Heart right ventricle (tissue), 16 donors: ENCODE measurements at places on chromosomes 11 and 22. TPM values are rescaled to one million over a fixed set of nuclear protein-coding genes. Genes with fewer than 3 reads are reported as not detected.

DNA sequence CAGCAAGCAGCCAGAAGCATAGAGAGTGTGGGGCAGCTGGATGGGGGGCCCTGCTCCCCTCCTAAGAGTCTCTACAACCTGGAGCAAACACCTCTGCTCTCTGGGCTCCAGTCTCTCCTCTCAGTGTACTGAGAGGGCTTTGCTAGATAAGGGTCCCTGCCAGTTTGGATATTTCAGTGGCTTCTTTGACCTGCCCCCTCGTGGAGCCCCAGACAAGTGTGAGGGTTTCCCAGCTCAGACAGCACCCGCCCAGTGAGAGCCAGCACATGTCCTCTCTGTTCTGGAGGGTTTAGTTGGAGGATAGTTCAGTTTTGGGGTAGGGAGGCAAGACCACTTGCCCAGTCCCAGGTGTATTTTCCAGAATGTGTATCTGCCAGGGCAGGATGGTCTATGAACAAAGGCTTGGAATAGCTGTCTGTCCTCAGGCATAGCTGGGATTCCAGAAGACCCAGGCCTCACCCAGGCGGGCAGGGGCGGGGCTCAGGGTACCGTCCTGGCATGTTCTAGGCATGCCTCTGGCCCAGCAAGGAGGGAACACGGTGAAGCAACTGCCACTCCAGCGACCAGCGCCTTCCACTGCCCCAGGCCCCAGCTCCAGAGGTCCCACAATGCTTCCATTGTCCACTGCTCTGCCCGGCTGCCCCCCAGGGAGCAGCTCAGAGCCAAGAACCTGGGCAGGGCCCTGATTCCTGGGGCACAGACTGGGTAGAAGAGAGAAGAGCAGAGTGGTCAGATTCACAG, 7.5 kb upstream of the MICALL1 start:
- DNase-seq, result no peak

DNA sequence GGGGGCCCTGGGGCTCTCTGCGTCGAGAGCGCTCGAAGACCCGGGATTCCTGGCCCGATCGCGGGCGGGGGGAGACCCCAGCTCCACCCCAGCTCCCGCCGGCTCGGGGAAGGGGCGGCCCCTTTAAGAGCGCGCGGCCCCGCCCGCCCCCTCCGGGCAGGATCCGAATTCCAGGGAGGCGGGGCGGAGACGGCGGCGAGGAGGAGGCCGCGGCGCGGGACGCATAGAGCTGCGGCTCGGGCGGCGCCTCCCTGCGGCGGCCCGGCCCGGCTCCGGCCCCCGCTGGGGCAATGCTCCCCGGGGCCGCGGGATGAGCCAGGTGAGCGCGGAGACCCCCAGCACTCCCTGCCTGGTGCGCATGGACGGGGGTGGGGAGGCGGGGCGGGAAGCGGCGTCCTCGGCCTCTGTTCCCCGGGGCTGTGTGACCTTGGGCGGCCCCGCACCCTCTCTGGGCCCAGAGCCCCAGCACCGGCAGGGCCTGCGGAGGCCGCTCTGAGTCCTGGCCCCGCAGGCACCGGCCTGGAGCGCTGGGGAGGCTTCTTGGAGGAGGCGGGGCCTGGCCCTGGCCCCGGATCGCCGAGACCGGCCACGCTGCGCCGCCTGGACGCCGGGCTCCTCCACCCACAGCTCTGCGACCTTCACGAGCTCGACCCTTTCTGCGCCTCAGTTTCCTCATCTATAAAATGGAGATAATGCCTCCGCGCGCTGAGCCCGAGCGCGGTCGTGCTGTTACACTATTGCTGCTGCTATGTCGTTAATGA, 565 bp downstream of the GAS2L1 start:
- DNase-seq, result peak; percentile 87

KRTAP5-1 gene
- not detected for polyA plus RNA-seq

NRGN gene
- polyA plus RNA-seq, result 7.3 TPM

POU2AF3 gene
- 0.35 TPM for polyA plus RNA-seq

- no peak for DNase-seq
Observed at GRCh38 chr11:133041928-133042882, 490.1 kb downstream of the OPCML start.

DNA sequence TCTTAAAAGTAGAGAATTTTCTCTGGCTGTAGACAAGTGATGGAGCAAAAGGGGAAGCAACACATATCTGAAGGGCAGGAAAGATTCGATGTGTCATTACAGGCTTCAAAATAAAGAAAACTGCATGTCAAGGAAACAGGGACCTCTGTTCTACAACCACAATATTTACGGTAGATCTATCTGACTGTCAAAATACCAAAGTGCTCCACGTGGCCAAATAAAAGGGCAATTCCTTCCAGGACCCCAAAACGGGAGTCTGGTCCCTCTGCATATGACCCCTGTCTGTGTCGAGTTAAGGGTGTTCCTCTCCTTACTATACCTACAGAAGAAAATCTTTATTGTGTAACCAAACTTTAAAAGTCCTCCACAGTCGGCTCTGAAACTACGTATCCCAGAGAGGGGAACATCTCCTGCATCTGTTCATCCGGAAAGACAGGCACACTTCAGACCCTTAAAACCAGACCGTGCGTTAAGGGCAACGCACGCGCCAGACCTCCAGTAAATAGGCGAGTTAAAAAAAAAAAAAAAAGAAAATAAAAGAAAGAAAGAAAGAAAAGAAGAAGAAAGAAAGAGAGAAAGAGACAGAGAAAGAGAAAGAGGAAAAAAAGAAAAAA, 756 bp downstream of the CLNS1A start:
- DNase-seq, result no peak

GDPD4 gene
- polyA plus RNA-seq, result not detected
